Amniotic stem cell (primary cell): ENCODE measurements at places on chromosomes 2 and 18.

- DNase-seq, result no peak
Observed at GRCh38 chr18:41731884-41732283, 223.2 kb upstream of the PIK3C3 start.

GRCh38 chr18:12658426-12659138 lies 675 bp upstream of the SPIRE1 start:
- DNase-seq, result no peak

DNA sequence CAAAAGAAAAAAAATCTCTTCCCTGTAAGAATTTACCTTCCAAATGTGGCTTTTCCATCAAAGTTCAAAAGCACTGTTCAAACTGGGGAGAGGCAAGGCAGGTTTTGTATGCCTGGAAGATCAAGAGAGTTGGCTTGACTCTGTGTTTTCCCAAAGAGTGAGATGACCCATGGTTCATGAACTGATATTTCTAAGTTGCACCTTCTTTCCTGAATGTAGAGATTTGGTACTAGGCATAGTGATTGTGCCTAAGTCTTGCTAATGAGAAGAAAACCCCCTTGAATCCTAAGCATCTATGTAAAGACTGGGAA lies 23.4 kb upstream of the LPIN1 start:
- no peak for DNase-seq

DNA sequence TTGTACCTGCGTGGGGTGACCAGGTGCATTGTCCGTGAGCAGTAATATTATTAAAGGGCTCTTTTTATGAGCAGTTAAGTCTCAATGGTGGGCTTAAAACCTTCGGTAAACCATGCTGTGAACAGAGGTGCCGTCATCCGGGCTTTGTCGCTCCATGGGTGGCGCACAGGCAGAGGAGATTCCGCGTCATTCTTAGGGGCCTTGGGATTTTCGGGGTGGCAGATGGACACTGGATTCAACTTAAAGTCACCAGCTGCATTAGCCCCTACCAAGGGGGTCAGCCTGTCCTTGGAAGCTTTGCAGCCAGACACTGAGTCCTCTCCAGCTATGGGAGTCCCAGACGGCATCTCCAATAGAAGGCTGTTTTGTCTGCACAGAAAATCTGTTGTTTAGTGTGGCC lies 107.7 kb downstream of the NFATC1 start:
- no peak for DNase-seq

- no peak for DNase-seq
Observed at GRCh38 chr2:60439219-60439974, 114.1 kb downstream of the BCL11A start.

DNA sequence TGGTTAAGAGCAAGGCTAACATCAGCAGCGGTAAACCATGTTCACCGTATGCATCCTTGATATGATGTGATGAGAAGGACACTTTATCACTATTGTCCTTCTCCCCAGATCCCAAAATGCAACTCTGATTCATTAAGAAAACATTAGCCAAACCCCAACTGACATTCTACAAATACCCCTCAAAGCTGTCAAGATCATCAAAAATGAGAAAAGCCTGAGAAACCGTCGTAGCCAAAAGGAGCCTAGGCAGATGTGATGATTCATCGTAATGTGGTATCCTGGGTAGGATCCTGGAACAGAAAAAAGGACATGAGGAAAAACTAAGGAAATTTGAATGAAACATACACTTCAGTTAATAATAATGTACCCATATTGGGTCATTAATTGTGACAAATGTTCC lies 67.3 kb upstream of the ST6GAL2 start:
- DNase-seq, result no peak

DNA sequence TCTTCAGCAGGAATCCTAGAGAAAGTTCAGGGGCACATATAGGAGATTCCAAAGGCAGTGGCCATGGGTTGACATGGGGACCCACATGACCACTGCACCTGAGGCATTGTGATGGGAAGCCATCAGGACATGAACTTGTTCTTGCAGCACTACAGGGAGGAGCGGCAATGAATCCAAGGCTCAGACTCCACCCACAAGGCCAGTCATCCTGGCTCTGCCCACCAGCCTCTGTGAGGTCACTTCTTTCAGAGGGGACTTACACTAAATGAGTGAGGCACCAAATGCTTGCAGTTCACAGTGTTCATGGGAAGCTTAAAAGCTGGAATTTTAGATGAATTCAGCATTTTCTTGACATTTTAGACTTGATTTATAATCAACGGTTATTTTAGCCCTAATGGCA lies 254.2 kb downstream of the SETBP1 start:
- DNase-seq, result no peak

GRCh38 chr2:21655136-21655535 lies 531.4 kb downstream of the TDRD15 start:
- DNase-seq, result no peak

DNA sequence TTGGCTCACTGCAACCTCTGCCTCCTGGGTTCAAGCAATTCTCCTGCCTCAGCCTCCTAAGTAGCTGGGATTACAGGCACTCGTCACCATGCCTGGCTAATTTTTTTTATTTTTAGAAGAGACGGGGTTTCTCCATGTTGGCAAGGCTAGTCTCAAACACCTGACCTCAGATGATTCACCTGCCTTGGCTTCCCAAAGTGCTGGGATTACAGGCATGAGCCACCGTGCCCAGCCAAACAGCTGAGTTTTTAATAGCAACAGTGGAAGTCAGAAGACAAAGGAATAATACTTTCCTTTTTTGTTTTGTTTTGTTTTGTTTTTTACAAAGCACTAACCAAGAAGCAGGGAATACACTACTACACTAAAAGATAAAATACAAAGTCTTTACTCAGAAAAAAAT lies 16.9 kb downstream of the GPR75 start:
- DNase-seq, result no peak

GRCh38 chr18:61549416-61549815 lies 216.2 kb downstream of the CDH20 start:
- no peak for DNase-seq

GRCh38 chr2:147094077-147094476 lies 750.8 kb upstream of the ACVR2A start:
- no peak for DNase-seq

DNA sequence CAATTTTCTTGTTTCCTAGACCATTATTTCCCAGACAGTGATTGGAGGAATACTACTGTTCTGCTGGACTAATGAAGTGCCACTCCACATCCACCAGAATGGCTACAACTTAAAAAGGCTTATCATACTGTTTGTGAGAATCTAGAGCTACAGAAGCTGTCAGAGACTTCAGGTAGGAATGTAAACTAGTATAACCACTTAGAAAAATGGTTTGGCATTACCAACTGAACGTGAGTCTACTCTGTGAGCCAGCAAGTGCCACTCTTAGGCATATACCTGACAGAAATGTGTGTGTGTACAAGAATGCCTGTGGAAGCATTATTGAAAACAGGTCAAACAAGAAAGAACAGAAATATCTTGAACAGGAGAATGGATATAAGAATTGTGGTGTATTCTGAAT lies 4.2 kb upstream of the SCN3A start:
- no peak for DNase-seq

DNA sequence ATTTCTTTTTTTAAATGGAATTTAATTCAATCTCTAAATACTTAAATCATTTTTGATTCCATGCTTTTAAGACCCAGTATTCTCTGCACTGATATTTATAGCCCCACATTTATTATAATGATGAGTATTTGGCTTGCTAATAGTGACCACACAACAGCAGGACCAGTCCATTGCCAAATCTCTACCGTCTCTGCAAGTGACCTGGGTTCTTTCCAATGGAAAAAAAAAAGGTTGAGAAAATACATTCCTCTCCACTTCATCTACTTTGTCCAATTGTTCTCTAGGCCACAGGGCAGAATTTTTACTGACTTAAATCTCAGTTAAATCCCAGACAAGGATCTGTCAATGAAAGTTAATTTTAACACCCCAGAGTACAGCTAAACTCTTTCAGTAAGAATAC lies 20.5 kb downstream of the GRB14 start:
- DNase-seq, result no peak

DNA sequence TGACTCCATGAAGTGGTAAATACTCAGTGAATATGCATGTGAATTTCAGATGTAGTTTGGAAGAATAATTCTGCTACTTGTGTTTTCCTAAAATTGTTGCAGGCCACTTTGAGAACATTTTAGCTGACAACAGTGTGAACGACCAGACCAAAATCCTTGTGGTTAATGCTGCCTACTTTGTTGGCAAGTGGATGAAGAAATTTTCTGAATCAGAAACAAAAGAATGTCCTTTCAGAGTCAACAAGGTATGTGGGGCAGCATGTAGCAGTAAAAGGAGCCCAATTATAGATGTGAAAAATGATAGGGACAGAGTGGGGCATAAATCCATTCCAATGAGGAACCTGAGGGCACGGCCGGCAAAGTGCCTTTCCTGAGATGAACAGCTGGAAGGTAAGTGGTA lies 16.1 kb downstream of the SERPINB5 start:
- no peak for DNase-seq

- no peak for DNase-seq
Observed at GRCh38 chr2:75113231-75113869, 86.0 kb downstream of the TACR1 start.

GRCh38 chr2:241983571-241984270 lies 114.2 kb downstream of the RTP5 start:
- DNase-seq, result no peak

DNA sequence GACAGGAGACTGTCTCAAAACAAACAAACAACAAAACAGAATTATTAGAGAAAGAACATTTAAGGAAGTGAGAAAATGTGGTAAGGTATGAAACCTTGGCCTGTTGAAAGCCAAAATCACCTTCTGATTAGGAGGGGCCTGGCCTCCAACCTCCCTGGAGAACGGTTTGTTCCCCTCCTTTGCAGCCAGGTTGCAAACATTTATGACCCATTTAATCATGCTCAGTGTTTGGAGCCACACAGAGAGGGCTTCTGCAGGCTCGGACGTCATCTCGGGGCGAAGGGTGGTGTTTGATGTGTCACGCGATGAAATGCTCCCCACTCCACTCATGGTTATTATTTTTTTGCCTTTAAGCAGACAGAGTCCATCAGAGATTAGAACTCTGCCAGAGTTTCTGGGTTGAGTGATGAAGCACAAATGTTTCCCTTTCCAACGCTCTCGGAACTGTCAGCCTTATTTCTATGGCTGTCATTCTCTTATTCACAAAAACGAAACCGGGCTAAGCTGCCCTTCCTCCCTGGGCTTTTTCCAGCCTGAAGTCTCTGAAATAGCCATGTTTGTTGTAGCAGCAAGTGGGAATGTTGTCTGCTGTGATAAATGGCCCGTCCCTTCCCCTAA lies 33.6 kb upstream of the ROCK2 start:
- DNase-seq, result no peak

DNA sequence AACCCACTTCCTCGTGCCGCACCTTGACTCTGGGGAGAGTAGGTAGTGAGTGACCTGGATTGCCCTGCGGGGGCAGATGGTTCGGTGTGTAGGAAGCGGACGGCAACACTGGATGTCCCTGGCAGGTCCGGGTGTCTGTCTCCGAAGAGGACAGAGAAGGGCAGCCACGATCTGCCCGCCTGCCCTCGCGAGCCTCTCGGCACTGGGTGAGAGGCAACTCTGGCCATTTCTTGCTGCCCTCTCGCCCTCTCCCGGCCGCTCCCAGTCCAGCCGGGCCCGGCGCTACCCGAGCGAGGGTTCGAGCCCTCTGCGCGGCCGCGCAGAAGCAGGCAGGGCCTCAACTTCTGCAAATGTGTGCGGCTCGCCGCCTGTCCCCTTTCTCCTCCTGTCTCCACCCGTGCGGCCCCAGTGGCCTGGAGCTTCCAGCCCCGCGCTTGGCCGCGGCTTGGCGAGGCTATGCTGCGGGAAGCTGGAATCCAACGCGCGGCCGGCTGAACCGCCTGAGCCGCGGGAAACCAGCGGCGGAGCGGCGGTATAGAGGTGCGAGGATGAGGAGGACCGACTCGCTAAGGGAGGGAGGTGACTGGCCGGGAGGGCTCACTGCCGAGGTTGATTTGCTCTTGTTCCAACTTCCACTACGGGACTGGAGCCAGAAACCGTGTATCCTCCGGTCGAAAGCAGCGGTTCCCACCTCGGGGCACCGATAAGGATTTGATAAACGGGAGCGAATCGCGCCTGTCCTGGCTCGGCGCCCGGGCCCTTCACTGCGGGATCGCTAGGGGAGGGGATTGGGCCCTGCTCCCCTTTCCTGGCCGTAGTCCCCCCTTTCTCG lies 1.5 kb downstream of the EPAS1 start:
- DNase-seq, result no peak

DNA sequence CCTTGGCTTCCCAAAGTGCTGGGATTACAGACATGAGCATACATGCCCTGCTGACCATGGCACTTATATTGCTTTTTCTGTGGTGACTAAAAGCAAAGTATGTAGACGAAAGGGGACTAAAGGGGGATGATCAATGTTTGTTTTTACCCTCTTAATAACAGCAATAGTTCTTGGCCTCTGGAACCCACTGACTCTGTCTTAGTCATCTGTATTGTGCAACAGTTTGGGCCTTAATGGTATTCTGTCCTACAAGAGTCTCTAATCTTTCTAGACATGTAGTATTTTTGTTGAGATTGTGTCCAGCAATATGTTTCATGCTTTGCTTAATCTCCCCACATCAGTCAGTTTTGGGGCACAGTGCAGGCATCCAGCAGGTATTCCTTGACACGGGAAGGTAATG lies 359.9 kb upstream of the FANCL start:
- no peak for DNase-seq

GRCh38 chr2:777051-777450 lies 99.8 kb upstream of the TMEM18 start:
- DNase-seq, result no peak

DNA sequence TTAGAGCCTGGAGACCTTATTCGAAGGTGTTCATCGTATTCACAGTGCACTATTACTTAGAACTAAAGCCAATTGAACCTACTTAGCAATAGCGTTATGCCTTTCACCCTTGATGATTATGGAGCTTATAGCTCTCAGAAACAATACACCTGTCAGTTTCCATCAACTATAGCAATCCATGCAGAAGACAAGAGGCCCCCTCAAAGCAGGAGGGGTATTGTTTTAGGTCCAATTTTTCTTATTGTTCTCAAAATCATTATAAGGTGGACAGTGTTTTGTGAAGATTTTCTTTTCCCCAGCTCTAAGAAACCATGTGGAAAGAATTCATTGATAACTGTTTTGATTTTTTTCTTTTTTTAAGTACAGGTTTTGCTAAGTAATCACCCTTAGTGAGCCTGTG lies 135.5 kb downstream of the MEIS1 start:
- DNase-seq, result no peak

- no peak for DNase-seq
Observed at GRCh38 chr2:74029714-74030397, 45.1 kb downstream of the TET3 start.

DNA sequence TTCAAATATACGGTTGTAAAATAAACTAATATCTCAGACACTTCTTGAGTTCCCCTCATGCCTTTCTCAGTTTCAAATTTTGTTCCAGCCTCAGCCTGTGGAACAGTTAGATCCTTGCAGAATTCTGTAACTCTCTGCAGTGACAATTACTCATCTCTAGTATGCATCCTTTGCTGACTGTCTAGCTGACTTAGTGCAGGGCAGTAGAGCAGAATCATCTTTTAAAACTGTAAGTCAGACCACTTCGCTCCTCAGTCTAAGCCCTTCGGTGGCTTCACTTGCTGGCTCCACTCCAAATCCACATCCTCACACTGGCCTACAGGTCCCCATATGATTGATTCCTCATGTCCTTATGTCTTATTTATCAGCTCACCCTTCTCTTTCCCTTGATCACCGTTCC lies 164.1 kb upstream of the ZSWIM2 start:
- DNase-seq, result no peak
